ENCODE measurements at places on chromosomes 11 and 22. TPM values are rescaled to one million over a fixed set of nuclear protein-coding genes. Genes with fewer than 3 reads are reported as not detected.

DNA sequence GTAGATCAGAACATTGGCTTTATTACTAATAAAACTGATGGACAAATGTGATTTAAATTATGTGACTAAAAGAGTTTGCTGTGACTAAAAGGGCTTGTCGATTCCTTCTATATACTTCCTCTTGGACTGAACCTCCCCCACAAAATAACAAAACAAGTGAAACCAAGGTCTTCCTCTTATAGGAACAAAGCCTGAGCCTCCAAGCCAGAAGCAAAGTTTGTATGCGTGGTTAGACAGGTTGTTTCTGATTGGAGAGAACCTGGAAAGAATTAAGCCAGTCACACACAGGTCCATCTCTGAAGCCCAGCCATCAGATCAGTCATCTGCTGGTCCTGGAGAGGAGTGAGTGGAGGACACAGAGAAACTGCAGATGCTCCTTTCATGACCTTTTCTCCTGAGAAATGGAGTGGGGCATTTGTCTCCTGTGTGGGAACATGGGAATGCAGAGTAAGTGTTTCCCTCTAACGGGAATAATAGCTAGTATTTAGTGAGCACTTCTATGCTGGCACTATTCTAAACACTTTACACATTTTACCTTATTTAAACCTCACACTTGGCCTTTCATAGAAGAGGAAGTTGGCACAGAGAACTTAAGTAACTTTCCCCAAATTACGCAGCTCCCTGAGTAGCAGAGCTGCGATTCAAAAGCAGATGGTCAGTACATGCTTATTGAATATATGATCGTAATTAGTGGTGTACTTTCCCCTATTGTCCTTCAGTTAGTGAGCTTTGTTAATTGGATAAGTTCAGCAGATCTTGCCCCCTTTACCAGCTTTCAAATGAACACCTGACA lies 77.1 kb downstream of the UVRAG start:
- H3K4me3 ChIP-seq = no peak overlapping the region
- H3K4me1 ChIP-seq = no peaks in the 10 kb centered on the region
- H3K27me3 ChIP-seq = no peaks in the 10 kb centered on the region
- peaks cover 22% of the 10 kb centered on the region for H3K36me3 ChIP-seq

- no peak overlapping the region for H3K4me3 ChIP-seq
- no peaks in the 10 kb centered on the region for H3K36me3 ChIP-seq
- no peaks in the 10 kb centered on the region for H3K4me1 ChIP-seq
- H3K27ac ChIP-seq = no peak overlapping the region
- no peak for DNase-seq
These were observed 23.9 kb upstream of the OR9Q2 start for GRCh38 chr11:58164990-58165389.

GRCh38 chr11:10906521-10906920 lies 48.7 kb upstream of the ZBED5 start:
- no peaks in the 10 kb centered on the region for H3K36me3 ChIP-seq
- H3K4me1 ChIP-seq = no peaks in the 10 kb centered on the region
- no peak overlapping the region for H3K27ac ChIP-seq
- H3K27me3 ChIP-seq = no peaks in the 10 kb centered on the region
- H3K4me3 ChIP-seq = no peak overlapping the region
- DNase-seq = no peak

DNA sequence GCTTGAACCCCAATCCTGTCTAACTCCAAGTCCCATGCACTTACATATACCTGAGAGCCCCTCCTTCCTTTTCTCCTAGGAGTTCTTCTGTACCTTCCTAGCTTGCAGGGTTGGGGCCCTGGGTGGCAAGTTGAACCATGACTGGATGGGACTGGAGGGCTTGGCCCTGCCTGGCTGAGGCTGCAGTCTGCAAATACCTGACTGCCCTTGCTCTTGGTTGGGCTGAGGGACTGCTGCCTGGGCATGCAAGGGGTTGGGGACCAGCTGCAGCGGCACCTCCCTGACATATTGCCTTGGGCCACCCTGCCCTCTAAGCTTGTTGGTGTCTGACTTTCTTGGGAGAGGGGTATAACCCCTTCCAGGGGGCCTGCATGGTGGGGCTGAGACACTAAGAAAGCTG lies 9.8 kb upstream of the SLC39A13 start:
- no peaks in the 10 kb centered on the region for H3K36me3 ChIP-seq
- no peaks in the 10 kb centered on the region for H3K27me3 ChIP-seq
- H3K4me1 ChIP-seq = peaks cover 46% of the 10 kb centered on the region

DNA sequence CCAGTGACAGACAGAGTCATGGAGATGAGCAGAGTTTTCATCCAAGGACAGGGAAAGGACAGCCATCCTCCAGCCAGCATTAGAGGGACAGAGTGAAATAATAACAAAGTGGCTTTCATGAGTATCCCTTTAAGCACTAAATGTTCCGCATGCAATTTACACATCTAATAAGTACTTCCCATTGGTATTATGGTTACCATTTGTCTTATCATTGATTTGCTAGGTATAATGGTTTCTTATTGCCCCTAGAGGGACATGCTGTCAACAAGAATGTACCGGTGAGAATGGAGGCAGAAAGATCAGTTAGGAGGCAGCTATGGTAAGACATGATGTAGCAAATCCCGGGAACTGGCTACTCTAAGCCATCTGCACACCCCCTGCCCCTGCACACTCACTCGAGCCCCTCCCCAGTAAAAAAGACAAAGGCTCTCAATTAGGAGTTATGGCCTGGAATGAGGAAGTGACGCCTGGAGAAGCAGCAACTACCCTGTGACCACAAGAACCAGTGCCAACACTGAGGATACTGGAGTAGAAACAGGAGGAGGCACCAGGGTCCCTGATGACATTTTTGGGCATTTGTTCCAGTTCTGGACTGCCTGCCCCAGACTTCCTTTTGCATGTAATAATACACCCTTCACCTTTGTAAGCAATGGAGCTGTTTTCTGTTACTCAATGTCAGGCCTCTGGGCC lies 30.2 kb upstream of the HMGXB4 start:
- H3K36me3 ChIP-seq = no peaks in the 10 kb centered on the region
- H3K27ac ChIP-seq = no peak overlapping the region
- H3K4me3 ChIP-seq = no peak overlapping the region
- DNase-seq = no peak
- H3K4me1 ChIP-seq = no peaks in the 10 kb centered on the region
- peaks cover 5% of the 10 kb centered on the region for H3K27me3 ChIP-seq

DNA sequence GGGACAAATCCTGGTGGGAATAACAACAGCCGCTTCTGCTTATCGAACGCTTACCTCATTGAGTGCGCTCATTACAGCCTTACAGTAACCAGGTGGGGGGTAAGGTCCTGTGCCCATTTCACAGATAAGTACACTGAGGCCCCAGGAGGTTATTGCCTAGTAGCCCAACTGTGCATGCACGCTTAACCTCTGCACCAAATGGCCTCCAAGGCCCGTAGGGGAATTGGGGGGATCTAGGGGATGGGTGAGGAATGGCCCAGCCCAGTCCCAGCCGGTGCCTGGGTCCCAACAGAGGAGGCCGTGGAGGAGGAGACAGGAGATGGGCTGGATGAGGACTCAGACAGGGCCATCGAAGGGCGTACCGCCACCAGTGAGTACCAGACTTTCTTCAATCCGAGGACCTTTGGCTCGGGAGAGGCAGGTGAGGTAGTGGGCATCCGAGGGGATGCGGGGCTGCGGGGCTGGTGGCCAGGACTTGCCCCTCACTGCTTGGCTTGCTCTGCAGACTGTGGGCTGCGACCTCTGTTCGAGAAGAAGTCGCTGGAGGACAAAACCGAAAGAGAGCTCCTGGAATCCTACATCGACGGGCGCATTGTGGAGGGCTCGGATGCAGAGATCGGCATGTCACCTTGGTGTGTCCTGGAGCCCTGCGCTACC lies 7.3 kb downstream of the F2 start:
- no peaks in the 10 kb centered on the region for H3K4me1 ChIP-seq
- no peak for DNase-seq
- no peak overlapping the region for H3K27ac ChIP-seq
- no peaks in the 10 kb centered on the region for H3K27me3 ChIP-seq
- no peak overlapping the region for H3K4me3 ChIP-seq

- H3K27me3 ChIP-seq = no peaks in the 10 kb centered on the region
- DNase-seq = peak; percentile 95
- H3K27ac ChIP-seq = peak within 1 kb of the TSS; percentile 88
- H3K36me3 ChIP-seq = peaks cover 28% of the 10 kb centered on the region
- peaks cover 38% of the 10 kb centered on the region for H3K4me1 ChIP-seq
These were observed at the start of gene FADD for GRCh38 chr11:70202920-70203750. FADD (plus strand) TSS chr11:70203296; CDS start chr11:70203460, 164 bp downstream.

DNA sequence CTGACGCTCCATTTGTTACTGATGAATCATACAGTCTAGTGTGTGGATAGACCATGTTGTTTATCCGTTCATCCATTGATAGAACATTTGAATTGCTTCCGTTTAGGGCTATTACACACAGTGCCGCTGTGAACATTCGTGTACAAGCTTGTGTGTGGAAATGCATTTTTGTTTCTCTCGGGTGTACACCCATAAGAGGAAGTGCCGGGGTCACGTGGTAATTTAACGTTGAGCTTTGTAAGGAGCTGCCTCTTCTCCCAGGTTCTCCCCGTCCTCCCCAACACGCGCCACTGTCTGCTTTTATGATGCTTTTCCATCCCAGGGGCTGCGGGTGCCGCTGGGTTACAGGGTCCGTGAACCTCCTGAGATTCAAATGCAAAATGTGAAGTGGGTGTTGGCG lies 142.3 kb downstream of the IGLL1 start:
- H3K36me3 ChIP-seq = no peaks in the 10 kb centered on the region
- no peak for DNase-seq
- H3K4me1 ChIP-seq = no peaks in the 10 kb centered on the region
- H3K27me3 ChIP-seq = no peaks in the 10 kb centered on the region
- no peak overlapping the region for H3K4me3 ChIP-seq

GRCh38 chr11:57103899-57104605 lies 77.7 kb upstream of the LRRC55 start:
- H3K36me3 ChIP-seq = no peaks in the 10 kb centered on the region
- no peaks in the 10 kb centered on the region for H3K27me3 ChIP-seq
- no peak overlapping the region for H3K4me3 ChIP-seq
- DNase-seq = no peak
- H3K4me1 ChIP-seq = no peaks in the 10 kb centered on the region
- H3K27ac ChIP-seq = no peak overlapping the region

DNA sequence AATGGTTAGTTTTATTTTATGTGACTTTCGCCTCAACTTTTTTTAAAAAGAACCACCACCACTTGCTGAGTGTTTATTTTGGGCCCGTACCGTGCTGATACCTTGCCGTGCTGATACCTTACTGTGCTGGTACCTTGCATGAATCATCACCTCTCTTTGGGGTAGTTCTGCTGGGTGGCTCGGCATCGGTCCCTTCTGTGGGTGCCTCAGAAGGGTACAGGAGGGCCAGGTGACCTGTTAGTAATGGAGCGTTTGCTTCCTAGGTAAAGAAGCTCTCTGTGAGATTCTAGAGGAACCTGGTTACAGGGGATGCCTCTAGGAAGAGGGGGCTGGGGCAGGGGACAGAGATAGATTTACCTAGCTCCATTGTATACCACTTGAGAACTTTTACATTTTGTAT lies 17.1 kb downstream of the TOM1 start:
- no peaks in the 10 kb centered on the region for H3K27me3 ChIP-seq
- no peak overlapping the region for H3K4me3 ChIP-seq
- DNase-seq = no peak
- peaks cover 43% of the 10 kb centered on the region for H3K4me1 ChIP-seq
- peaks cover 48% of the 10 kb centered on the region for H3K36me3 ChIP-seq
- no peak overlapping the region for H3K27ac ChIP-seq

- no peaks in the 10 kb centered on the region for H3K36me3 ChIP-seq
- no peak overlapping the region for H3K27ac ChIP-seq
- H3K27me3 ChIP-seq = no peaks in the 10 kb centered on the region
- DNase-seq = no peak
- H3K4me3 ChIP-seq = no peak overlapping the region
These were observed 89.5 kb downstream of the CDKN1C start for GRCh38 chr11:2796091-2796490.

GRCh38 chr11:47991266-47991830 lies 11.0 kb downstream of the PTPRJ start:
- H3K4me1 ChIP-seq = peaks cover 43% of the 10 kb centered on the region
- H3K4me3 ChIP-seq = peak overlapping the region; percentile 72

DNA sequence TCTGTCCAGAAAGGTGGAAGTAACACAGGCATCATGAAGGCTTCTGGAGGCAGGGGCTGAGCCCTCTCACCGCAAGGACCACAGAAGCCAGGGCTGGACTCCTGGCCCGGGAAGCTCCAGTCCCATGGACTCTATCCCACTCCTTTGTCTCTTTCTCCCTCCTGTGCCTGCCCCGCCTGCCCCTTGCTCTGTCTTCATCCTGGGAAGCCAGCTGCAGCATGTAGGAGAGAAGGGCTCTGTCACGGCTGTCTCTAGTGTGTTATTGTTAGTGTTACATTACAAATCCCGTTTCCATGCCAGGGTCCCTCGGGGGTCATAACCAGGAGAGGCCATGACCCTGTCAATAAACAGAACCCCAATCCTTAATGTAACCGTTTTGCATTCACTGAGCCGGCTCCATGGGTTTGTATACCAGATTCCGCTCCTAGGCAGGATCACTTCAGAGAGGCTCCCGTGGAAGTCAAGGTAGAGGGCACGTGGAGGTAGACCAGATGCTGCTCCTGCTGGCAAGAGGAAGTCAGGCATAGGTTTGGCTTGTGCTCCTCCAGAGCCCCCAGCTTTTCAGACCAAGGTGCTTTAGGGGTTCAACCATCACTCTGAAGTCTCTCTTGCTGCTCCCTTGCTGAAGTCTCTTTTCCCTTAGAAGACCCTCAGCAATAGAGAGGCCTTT lies 293.2 kb downstream of the ETS1 start:
- H3K4me1 ChIP-seq = peaks cover 100% of the 10 kb centered on the region
- H3K27ac ChIP-seq = peak overlapping the region; percentile 98
- no peaks in the 10 kb centered on the region for H3K27me3 ChIP-seq
- H3K4me3 ChIP-seq = no peak overlapping the region
- no peak for DNase-seq

DNA sequence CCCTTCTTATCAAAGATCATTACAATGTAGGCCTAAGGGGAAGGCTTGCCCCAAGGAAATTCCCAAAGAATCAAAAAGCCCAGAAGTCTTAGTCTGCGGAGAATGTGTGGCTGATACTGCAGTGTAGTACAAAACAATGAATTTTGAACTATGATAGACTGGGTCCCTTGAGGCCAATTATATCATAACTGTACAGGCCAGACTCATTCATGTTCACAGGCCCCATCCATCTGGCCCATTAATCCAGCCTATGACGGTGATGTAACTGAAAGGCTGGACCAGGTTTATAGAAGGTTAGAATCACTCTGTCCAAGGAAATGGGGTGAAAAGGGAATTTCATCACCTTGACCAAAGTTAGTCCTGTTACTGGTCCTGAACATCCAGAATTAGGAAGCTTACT lies 35.2 kb downstream of the IGLL1 start:
- no peak overlapping the region for H3K27ac ChIP-seq
- no peak for DNase-seq
- no peaks in the 10 kb centered on the region for H3K27me3 ChIP-seq
- H3K36me3 ChIP-seq = no peaks in the 10 kb centered on the region
- no peaks in the 10 kb centered on the region for H3K4me1 ChIP-seq

TMEM138 gene
- 48.6 TPM for total RNA-seq

CARD16 gene
- total RNA-seq = 109 TPM
